ENCODE measurements at places on chromosomes 11 and 22. TPM values are rescaled to one million over a fixed set of nuclear protein-coding genes. Genes with fewer than 3 reads are reported as not detected.
A peak's percentile ranks its signal among the peaks of the same experiment; 100 is the strongest.

DNA sequence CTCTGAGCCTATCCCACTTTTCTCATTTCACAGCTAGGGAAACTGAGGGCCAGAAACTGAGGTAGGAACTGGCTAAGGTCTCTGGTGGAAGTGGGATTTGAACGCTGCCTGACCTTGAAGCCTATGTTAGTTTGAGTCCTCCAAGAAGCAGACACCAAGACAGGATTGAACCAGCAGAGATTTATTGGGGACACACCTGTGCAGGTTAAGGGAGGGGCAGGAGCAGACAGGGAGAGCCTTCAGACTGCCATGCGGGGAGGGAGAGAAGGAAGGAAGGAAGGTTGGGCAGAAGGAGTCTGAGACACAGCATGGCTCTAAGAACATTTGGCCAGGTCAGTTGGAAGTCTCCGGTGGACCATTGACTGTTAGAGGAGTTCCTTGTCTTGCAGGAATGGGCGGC, 59.5 kb downstream of the SGSM1 start:
- DNase-seq: peak; percentile 16

DNA sequence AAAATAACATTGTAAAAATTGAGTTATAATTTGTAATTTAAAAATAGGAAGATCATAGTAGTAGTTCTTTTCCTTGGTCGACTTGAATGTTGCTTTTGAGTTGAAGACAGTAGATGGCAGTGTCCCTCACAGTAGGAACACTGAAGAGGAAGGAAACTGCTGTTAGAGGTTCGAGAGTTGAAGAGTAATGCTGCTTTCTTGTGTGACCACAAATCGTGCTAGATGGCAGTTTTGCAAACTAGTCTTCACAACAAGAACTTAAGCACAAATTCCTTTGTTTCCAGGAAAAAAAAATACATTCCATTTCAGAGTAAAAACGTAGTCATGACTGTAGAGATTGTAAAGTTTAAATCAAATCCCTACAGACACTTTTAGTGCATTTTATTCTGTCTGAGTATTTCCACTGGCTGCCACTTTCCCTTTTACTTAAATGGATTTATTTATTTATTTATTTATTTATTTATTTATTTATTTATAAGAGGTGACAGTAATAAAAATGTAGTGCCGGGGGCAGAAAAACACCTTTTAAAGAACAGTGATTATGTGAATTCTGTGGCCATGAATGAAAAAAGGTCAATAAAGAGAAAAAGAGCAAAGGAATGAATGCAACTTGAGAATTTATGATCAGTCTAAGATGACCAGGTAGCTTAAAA, 54.6 kb downstream of the SPECC1L start:
- no peak for DNase-seq

- DNase-seq: no peak
Observed at GRCh38 chr11:105361651-105362050, 222.1 kb upstream of the CARD18 start.

GRCh38 chr22:19509191-19509590, 15.0 kb downstream of the CLDN5 start:
- no peak for DNase-seq

The GDPD4 gene
- not detected for total RNA-seq

DNA sequence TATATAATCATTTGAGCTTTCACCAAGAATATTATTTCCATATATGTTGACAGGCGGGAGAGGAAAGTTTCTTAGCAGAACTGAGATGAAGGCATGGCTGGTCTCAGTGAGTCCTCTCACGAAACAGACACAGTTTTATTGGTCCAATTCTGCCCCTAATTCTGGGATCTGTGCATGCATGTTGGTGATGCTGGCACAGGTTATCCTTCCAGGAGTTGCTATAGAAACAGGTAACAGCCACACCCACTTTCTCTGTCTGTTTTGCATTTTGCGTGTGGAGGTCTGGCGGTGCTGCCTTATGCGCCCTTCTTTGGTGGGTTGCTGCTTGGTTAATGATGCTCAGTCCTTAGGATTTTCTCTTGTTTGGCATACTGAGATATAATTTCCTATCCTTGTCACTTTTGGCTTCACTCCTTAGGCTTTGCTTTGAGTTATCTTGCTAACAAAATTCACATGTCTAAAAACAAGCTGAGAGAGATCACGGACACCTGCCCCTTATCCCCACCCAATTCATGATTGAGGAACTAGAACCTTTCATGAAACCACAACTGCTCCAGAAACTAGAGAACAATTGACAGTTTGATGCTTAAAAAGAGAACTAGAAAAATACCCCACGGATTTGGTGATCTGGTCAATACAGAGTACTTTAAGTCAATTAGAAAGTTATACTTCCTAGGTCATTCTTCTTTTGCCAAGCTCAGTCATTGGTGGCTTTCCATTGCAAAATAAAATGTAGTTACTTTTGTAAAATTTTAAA, 189.3 kb downstream of the FAT3 start:
- DNase-seq: no peak

The POTEH gene
- not detected for total RNA-seq

The MMP13 gene
- not detected for total RNA-seq

The CARD10 gene
- total RNA-seq: 64.1 TPM

DNA sequence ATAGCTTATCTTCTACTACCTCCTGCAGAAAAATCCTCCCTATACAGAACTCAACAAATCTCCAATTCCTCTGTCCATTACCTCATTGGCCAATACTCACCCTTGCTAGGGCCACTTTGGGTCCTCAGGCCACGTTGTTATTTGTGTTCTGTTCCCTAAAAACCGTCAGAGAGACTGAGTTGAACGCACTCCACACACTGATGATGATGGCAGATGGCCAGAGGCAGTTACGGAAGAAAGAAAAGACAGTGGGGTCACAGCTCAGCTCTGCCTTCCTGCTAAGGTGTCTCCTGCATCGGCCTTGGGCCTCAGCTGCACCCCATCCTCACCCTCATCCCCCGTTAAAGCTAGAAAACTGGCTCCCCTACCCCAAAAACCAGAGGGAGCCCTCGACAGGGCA, 66.2 kb downstream of the MICAL3 start:
- DNase-seq: peak; percentile 10

The OR4D5 gene
- 0.37 TPM for total RNA-seq

- no peak for DNase-seq
Observed at GRCh38 chr11:16154715-16155396, 201.5 kb downstream of the SOX6 start.

The HEPN1 gene
- not detected for total RNA-seq

GRCh38 chr11:64765851-64766665, 6.3 kb upstream of the PYGM start:
- no peak for DNase-seq

The CHRDL2 gene
- total RNA-seq: 4.6 TPM

DNA sequence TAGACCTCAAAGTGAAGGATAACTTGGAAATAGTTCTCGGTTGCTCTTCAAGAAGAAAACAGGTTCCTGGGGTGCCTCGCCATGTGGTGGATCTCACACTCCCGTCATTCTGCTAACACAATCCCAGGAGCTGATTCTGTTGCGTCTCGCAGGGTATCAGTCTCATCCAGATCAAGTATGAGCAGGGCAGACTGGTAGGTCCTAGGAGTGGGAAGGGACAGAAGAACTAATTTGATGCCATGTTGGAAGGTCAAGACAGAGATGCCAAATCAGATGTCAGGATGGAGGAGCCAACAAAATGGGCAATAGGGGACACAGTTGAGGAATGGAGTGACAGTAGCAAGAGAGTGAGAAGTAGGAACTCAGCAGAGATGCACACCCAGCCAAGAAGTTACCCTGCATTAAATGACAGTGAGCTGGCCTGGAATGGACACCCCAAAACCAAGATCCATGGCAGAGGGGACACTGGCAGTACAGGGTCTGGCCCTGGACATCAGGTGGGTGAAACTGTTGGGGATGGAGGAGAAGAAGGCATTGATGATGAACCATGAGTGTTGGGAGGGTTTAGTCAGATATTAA, 76.2 kb downstream of the BDNF start:
- no peak for DNase-seq

DNA sequence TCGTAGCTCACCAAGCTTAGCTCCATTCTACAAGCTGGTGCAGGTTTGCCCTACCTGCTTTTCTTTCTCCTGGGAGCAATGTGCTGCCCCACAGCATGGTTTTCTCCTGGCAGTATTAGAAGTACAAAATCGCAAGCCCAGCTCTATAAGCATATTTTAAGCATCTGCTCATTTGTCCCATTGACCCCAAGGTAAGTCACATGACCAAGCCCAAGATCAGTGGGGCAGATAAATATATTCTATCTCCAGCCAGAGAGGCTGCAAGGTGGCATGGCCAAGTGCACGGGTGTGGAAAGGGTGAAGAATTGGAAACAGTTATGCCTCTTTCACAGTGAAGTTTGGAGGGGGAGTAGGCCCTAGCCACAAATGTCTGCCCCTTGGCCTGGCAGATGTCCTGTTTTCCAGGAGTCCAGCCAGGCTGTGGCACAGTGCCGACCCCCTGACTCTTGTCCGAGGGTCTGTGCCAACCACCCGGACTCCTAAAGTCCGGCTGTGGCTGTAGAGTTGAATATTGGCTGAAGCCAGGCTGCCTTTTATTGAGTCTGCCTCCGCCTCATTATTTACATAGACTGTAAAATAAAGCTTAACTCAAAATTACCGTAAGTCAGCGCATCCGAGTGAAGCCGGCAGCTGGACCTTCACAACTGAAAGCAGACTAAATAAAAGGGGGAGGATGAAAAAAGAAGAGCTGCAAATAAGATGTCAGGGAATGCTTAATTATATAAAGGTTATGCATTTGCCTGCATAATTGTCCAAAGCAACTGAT, 165.7 kb downstream of the COMMD9 start:
- DNase-seq: no peak

The DBX1 gene
- not detected for total RNA-seq

DNA sequence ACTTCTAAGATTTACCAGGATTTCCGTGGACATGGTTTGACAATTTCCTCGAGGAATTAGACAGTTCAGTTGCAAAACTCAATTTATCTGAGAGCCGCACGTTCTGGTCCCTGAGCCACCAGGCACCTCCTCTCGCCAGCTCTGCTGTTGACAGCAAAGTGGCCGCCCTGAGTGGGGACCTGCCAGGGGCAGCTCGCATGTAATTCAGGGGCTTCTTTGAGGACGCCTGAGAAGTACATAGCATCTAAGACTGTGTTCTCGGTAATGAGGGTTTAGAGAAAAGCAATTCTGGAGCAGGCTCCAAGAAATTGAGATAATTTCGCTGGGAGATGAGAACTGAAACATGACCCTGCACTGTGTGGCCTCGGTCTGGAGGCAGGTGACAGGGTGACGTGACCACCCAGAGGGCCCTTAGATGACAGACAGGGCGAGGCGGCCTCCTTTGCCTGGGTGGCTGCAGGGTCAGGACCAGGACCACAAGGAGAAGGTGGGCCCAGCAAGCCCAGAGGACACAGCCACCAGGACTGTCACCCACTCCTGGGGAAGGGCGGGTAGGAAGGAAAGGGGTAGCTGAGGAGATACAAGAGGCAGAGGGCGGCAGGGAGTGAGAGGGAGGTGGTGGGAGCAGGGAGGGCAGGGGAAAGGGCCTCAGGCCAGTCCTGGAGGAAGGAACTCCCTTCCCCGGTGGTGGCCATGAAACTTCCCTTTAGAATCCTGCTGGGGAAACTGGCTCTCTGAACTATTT, 55.0 kb downstream of the RTL6 start:
- DNase-seq: no peak

- no peak for DNase-seq
Observed at GRCh38 chr11:57178334-57178733, 3.4 kb upstream of the LRRC55 start.

DNA sequence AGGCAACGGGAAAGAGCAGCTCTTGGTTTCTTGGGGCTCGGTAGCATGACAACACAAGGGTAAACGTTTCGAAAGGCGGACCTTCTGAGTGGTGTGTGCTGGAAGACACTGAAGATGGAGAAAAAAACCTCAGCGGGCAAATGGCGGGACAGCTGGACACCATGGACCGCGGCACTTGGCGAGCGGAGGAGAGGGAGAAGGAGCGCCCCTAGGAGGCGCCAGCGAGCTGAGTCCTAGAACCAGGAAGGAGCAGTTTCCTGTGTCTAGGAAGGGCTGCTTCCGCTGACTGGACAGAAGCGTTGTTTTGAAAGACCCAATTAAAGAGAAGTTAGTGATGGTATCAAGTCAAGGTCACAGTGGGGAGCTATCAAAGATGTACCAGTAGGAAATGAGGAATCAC, 44.0 kb upstream of the OPCML start:
- DNase-seq: no peak

The KBTBD3 gene
- total RNA-seq: 5.5 TPM

- no peak for DNase-seq
Observed at GRCh38 chr11:69470793-69471728, 10.4 kb upstream of the LINC01488 start.
